Right ventricle myocardium superior (tissue), 1 donor: ENCODE measurements at places on chromosomes 11 and 22.

GRCh38 chr11:106471276-106471675 lies 393.8 kb downstream of the AASDHPPT start:
- DNase-seq, result no peak

- no peak for DNase-seq
Measured at GRCh38 chr11:77517753-77518152, 43.9 kb upstream of the PAK1 start.

DNA sequence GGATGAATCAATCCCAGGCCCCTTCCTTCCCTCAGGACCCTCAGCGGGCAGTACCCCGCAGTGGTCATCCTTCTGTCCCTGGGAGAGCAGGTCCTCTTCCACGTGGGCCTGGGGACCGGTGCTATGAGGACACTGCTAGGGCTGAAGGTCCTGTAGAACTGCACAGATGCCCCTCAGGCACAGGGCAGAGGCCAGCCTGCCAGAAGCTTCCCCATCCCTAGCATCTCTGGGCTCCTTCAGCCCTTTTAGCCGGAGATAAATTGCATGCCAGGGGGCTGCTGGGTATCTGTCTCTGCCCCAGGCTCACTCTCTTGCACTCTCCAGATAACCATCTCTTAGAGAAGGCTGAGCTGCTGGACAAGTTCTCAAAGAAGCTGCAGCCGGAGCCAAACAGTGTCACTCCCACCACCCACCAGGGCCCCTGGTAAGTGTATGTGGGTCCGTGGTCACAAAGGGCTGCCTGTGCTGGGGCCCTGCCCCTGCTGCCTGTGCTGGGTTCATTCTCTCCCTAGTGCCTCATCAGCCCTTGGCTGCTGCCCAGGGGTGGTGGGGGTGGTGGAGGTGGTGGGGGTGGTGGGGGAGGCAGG lies 2.3 kb downstream of the ATG16L2 start:
- no peak for DNase-seq

GRCh38 chr11:132475026-132475425 lies 1057.3 kb downstream of the OPCML start:
- DNase-seq, result no peak

GRCh38 chr11:73156114-73156513 lies 14.0 kb upstream of the FCHSD2 start:
- no peak for DNase-seq

DNA sequence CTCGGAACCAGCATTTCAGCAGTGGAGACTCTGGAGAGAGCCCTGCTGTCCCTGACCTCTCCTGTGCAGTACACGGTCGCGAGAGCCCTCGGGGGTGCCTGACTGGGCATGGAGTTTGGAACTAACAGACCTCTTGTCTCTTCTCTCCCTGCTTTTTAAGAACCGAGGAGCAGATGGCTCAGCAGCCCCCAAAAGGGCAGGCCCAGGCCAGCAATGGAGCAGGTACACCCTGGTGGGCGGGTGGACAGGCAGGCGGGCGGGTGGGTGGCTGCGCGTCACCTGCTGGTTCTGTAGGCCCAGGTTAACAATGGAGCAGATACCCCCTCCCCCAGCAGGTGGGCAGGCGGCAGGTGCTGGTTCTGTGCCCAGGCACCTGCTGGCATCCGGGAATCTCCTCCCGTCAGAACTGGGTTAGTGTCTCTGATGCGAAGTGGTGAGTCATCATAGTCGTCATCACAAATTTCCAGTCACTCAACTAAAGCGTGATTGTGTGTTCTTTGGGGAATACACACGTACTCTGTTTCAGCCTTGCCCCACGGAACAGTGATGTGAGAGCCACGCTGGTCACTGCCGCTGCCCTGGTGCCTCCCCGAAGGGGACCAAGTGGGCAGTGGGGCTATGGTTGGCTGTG lies 41.1 kb downstream of the GRAMD4 start:
- no peak for DNase-seq

DNA sequence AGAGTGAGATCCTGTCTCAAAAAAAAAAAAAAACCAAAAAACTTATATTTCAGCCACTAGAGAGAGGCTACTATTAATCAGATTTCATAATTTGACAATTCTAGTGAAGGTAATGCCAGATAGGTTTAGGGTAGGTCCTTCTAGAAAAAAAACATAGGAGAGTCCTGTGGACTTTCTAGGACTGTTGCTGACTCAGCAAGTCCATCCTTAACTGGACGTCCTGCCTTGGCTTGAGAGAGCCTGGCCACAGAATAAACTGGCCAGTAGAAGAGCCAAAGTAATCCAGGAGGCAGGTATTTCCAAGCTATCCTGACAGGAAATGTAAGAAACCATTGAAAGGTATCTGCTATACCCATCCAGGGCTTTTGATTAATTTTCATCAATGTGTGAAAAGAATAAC lies 64.6 kb downstream of the TRIM44 start:
- no peak for DNase-seq

GRCh38 chr11:76794371-76795289 lies 11.5 kb downstream of the TSKU start:
- no peak for DNase-seq

GRCh38 chr11:78080084-78080817 lies 589 bp upstream of the NDUFC2 start:
- no peak for DNase-seq

DNA sequence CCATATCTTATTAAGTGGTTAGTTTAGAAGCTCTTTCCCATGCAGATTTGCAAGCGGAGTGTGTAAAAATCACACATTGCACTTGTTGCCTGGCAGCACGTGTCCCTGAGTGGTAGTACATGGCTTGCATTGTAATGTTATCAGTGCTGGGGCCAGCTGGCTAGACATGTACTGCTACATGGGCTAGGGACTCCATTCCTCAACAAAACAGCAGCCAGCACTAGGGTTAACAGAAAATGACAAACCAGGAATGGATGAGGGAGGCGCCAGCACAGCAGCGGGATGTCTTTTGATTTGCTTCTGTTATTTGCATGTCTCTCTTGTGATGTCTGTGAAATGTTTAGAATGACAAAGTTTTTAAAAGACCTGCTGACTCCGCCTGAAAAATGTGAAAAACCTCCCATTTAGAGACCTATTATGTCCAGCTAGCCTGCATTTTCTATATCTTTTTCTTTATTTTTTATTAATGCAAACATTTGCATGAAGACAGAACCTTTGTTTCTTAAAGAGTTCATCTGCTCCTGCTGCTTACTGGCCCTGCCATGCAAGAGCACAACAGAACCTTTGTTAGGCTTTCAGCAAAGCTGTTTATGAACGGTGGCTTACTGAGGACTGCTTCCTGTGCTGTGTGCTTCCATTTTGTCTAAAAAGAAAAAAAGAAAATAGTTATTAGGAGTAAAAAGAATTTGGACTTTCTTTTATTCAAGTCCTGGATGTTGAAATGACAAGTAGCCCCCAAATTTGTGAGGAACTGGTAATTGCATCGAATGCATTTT lies 40.7 kb downstream of the CSTPP1 start:
- no peak for DNase-seq

DNA sequence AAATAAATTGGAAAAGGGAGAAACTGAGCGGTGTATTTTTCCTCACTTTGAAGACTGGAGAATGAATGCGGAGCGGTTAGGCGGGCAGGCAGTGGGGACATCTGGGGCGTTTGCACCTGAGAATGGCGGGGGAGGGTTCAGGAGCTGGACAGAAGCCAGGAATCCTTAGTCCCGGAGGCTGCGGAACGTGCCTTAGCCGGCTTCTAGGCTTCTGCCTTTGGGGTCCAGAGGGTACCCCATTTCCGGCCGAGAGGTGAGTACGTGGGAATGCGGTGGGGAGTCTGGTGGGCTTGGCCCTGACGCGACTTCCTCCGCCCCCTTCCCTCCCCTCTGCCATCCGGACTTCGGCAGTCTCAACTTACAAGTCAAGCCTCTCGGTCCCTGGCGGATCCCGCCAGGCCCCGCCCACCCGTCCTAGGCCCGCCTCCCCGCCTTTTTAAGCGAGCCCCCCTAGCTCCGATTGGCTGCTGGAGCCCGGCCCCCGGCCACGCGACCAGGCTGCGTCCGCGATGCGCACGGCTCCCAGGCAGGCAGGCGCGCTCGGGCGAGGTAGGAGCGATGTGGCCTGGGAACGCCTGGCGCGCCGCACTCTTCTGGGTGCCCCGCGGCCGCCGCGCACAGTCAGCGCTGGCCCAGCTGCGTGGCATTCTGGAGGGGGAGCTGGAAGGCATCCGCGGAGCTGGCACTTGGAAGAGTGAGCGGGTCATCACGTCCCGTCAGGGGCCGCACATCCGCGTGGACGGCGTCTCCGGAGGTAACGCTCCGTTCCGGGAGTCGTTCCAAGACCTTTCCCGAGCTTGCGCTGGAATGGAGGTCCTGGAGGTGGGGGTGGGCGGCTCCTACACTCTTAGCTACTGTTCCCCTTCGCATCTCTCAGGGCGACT lies at the start of gene GCAT:
GCAT (plus strand) TSS at position 525 of the 884 bp plus-strand sequence; CDS start at position 559, 34 bp downstream.
- DNase-seq, result peak; percentile 97

DNA sequence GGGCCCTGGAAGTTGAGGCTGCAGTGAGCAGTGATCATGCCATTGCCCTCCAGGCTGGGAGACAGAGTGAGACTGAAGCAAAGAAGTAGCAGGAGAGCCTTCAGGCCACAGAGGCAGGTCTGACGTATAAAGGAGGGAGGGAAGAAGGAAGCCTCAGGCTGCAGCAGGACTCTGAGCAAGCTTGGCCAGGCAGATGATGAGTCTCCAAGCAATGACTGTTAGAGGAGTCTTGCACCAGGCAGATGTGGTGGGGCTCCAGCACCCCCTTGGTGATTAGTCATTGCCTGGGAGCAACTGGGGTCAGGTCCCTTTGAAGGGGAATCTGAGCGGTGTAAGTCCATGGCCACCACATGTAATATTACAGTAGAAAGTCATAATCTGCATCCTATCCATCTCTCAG lies 36.6 kb upstream of the NFAM1 start:
- DNase-seq, result no peak

DNA sequence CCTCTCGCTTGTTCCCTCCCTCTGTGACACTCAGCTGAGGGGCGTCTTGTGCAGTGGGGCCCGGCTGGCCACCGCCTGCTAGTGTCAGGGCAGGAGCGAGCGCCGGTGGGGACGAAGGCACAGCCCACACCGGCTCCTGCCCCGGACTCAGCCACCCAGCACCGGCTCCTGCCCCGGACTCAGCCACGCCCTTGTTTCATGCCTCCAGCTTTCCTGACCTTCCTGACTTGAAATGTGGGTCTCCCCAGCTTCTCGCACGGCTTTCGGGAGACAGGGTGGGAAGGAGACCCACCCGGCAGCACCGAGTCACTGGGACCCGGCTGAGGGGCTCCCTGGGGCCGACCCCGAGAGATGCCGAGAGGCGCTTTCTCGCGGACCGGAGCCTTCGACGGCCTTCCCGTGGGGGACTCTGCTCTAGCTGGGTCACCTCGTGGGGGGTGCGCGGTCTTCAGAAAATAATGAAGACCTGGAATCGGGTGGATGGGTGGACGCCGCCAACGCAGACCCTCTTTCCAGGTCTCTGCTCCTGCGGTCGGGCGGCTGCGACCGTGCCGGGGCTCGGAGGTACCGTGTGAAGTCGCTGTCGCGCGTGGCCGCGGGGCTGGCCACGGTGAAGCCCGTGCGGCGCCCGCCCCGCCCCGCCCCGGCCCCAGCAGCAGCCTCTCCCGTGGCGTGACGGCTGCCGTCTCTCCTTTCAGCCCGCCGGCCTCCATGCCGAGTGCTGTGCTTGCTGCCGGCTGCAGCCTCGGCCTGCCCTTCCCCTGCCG lies 10.2 kb downstream of the GLB1L2 start:
- no peak for DNase-seq

DNA sequence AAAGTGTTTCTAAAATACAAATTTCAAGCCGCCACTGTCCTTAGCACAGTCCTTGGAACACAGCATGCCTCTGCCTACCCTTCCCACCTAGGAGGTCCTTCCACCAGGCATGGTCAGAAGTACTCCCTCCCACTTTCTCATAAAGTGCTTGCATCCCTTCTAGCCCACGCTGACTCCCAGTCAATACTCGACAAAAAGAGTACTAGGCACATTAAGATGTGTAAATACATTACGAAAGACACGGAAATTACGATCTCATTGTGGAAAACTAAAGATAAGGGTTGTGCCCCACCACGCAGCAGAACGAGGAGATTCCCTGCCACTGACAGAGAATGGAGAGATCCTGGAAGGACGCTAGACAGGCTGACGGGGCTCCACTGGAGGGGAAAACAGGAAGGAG lies 13.5 kb downstream of the CHKA start:
- DNase-seq, result no peak

DNA sequence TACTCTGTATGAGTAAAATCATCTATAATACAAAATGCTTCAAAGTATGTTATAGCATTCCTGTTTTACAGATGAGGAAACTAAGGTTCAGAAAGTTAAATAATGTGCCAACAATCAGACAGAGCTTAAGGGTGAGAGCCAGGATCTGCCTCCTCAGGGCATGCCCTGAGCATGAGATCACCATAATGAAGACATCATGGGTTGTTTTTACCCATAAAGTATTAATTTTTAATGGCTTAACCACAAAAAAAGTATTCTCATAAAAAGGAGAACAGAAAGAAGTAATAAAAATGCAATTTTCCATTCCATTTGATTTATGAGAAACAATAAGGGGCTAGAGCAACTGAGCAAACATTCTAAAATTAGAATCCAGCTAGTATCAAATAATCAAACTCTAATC lies 534.3 kb upstream of the ARHGAP42 start:
- no peak for DNase-seq

GRCh38 chr11:76543006-76543703 lies 98.3 kb downstream of the EMSY start:
- DNase-seq, result peak; percentile 53

- DNase-seq, result no peak
Measured at GRCh38 chr22:48425091-48425506, 1402.6 kb downstream of the BRD1 start.

GRCh38 chr11:15645201-15645600 lies 530.5 kb downstream of the INSC start:
- no peak for DNase-seq

- DNase-seq, result no peak
Measured at GRCh38 chr22:43515902-43516301, 104.1 kb downstream of the MPPED1 start.

- no peak for DNase-seq
Measured at GRCh38 chr11:86397351-86397750, 22.7 kb downstream of the CCDC81 start.

DNA sequence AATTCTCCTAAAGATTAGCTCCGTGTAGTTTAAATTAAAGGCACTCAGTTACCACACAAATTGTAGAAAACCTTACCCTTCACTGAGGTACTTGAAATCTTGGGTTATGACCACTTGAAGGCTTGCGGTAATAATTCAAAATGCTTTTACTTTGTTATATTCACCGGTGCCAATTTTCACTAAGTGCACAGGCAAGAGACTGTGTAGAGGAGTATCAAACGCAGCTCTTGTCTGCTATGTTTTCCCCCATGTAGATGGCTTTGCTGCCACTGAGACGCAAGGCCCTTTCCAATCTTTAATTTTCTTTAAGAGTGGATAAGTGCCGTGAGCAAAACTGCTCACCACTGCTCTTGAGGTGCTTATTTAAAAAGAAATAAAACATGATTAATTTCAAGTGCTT lies 155.8 kb downstream of the CADM1 start:
- DNase-seq, result no peak
